ENCODE measurements at places on chromosomes 13 and 19.

DNA sequence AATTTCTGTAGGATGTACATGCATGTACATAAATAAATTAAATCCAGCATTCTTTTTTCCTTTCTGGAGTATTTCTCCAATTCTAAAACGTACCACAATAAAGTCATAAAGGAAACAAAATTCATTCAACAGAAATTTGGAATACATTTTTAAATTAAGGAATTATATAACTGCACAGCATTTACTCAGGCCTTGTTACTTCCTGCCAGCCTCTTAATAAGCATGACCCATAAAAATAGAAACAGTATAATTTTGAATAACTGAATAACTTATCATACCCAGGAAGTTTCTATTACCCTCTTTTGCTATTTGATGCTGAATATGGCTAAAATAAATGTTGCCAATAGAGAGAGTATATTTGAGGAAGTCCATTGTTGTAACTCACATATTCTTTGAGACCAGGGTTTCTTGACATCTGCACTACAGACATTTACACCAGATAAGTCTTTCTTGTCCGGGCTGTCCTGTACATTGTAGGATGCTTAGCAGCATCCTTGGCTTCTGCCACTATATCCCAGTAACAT, 178.2 kb downstream of the KLF12 start:
- no peak for DNase-seq

DNA sequence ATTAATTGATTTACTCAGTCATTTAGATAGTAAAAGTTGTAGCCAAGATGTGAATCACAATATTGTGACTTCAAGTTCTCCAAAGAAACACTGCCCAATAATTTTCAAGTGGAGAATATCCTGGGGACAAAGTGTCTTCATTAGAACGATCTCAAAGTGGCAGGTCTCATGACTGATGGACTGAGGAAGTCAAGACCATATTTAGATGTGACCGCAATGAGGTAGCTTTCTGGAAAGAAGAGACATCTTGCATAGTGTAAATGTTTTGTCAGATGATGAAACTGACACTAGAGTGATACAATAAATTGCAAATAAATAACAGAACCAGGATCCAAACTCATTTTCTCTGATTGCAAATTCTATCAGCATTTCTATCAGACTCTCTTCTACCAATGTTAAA, 1476.9 kb downstream of the EFNB2 start:
- no peak for DNase-seq

- no peak for DNase-seq
Observed at GRCh38 chr13:49220036-49220855, at the start of gene MLNR. Gene MLNR, plus strand, starts transcription at chr13:49220338. Its CDS starts 0 bp downstream, at chr13:49220338.

DNA sequence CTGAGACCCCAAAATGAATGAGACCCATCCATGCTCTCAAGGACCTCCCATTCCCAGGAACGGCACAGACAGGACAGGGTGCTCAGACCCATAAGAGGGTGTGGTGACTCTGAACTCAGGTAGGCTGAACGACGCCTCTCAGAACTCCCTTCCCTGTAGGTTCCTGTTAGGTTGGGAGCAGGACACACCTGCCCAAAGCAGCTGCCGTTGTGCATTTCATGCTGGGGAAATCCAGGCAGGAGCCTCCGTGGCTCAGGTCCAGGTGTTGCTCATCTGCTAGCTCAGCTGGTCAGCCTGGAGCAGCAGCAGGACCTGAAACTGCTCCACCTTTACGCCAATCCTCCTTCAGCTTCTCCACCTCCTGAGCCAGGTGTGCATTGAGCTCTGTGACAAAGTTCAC, 19.1 kb upstream of the TEX101 start:
- DNase-seq = no peak

- peak; percentile 22 for DNase-seq
Observed at GRCh38 chr13:52665325-52665724, 12.7 kb downstream of the SUGT1 start.

- peak; percentile 64 for DNase-seq
Observed at GRCh38 chr19:48963371-48964204, 1.5 kb upstream of the FTL start.

DNA sequence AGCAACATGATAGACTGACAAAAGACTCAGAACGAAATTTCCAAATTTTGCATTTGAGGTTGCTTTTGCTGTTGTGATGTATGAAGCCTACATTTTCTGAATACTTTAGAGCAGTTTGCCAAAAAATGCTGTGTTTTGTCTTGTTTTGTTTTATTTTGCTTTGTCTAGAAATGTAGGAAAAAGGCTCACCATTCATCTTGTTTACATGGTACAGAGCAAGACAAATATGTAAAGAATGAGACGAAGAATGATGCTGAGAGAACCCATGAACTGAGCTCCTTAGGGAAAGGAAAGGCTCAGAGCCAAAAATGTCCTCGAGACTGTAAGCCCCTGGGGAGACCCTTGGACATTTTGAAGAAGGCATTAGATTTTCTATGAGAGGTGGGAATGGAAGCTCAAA, 6.8 kb upstream of the SPART start:
- no peak for DNase-seq

DNA sequence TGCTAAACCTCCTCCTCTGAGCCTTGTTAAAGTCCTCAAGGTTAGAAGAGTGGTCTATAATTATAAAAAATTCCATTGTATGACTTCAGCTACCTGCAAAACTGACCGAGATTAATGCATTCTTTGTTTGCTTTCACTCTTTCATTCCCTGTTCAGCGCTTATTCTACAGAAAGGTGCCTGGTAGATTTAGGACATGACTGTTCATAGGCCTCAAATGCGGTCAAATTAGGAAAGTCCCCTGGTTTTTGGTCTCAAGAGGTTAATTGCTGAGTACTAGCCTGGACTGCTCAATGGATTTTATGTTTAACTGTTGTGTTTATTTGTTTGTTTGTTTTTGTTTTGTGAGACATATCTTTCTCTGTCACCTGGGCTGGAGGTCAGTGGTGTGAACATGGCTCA, 35.4 kb downstream of the KL start:
- no peak for DNase-seq

- DNase-seq = peak; percentile 93
Observed at GRCh38 chr13:41060082-41060723, 1.1 kb upstream of the WBP4 start.

DNA sequence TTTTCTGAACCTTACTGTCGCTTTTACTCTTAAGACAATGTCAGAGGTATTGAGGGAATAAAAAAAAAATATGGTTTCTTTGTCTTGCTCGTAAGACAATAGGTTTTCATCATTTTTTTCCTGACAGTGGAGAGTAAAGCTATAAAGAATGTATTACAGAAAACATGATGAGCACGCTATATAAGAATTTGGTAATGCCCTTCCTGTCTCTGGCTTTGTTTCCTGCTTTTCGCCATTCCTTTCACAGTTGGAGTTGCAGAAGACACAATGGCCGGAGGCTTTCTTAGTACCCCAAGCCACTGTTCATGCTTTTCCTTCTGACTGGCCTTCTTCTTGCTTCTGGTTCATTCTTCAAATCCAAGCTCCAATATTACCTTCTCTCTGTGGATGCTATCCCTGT, 101.0 kb upstream of the DACH1 start:
- no peak for DNase-seq

DNA sequence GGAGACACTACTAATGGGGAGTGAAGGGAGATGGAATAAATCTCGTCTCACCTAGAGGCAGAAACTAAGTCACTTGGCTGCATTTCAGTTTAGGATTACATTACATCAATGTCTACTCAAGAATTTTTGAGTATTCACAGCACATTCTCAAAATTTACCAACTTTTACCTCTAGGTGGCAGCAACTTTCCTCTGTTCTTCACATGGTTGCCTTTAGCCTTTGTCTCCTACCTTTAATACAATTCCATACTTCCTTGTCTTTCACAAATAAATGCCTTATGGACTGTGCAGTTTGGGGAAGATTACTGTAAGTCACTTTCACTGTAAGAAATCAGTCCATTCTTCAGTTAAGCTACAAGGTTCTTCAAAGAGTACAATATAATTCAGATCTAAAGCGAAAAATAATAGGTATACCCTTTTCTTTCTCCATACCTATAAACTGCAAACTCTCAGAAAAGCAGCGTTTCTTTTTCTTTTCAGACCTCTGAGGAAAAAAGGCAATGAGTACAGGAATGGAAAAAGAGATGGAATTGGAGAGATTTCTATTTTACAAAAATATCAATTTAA, 379.4 kb downstream of the KLF12 start:
- peak; percentile 73 for DNase-seq

- peak; percentile 94 for DNase-seq
Observed at GRCh38 chr19:11268783-11269267, 6.5 kb upstream of the DOCK6 start.

GRCh38 chr19:52331757-52332156, 4.3 kb upstream of the ZNF610 start:
- no peak for DNase-seq

GRCh38 chr19:40921005-40921897, 39.2 kb upstream of the CYP2A7 start:
- no peak for DNase-seq

- DNase-seq = no peak
Observed at GRCh38 chr19:34316741-34317301, 48.2 kb upstream of the GPI start.

DNA sequence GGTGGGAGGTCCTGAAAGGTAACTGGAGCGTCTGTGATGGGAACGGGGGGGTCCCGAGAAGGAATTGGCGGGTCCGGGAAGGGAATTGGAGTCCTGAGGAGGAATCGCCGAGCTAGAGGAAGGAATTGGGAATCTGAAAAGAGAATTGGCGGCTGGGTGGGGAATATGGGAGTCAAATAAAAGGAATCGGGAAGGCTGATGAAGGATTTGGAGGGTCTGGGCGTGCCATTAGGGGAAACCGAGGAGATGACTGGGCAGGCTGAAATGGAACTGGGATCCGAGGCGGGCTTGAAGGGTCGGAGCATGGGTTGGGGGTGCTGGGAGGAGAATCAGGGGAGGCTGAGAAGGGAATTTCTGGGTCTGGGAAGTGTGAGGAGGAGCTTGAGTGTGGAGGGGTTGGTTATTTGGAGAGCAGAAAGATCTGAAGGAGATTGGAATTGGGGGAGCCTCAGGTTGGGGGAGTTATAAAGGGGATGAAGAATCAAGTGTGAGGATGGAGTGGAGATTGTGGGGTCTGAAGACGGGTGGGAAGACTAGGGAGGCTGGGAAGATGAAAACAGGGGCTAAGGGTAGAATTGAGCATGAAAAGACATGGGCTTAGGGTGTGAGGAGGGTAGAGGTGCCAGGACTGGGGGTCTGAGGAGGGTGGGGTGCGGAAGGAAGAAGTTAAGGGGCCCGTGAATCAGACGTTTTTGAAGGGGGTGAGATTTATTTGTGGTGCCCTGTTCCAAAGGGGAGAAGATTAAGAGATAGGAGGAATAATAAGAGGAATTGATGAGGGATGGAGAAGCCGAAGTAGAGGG, 718 bp downstream of the ACTN4 start:
- DNase-seq = no peak

- no peak for DNase-seq
Observed at GRCh38 chr19:34505321-34506025, 23.9 kb downstream of the WTIP start.

DNA sequence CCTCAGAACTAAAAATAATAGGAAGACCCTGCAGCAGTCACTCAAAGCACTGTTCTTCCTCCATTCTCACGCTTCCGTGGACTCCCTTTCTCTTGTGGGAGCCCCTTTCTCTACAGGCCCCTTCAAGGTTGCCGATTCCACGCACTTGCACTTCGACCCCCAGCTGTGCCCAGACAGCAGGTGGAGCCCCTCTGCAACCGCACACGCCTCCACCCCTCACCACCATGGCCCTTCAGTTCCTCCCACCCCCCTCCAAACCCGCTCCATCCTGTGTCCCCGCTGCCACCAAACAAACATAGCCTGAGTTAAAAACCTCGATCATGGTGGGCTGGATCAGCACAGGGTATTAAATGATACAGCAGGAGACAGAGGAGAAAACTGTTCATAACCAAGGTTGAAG, 102.6 kb downstream of the STK24 start:
- no peak for DNase-seq
